ENCODE measurements at places on chromosomes 2 and 18. TPM values are rescaled to one million over a fixed set of nuclear protein-coding genes. Genes with fewer than 3 reads are reported as not detected.

GRCh38 chr18:78902795-78903435, 76.7 kb upstream of the SALL3 start:
- no peaks in the 10 kb centered on the region for H3K36me3 ChIP-seq
- no peak for DNase-seq
- H3K4me3 ChIP-seq: no peak overlapping the region
- H3K4me1 ChIP-seq: no peaks in the 10 kb centered on the region
- no peaks in the 10 kb centered on the region for H3K27me3 ChIP-seq

The LCLAT1 gene
- 11.2 TPM for polyA plus RNA-seq

DNA sequence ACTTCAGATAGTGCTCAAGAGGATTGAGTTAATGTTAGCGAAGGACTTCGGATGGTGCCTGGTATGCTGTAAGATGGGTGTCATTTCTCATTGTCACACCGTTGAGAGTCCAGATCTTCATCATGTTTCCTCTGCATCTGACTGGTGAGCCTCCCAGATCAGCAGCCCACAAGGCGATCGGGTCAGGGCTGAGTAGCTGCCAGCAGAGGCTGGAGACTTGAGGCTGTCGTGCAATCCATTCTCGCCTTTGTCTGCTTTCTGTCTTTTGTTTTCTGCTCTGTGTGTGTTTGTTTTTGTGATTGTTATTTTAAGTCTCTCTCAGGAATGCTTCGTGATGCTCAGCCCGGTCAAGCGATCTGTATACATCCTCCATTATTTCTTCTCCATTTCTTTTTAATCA, 95.8 kb downstream of the TGOLN2 start:
- H3K4me1 ChIP-seq: no peaks in the 10 kb centered on the region
- no peak overlapping the region for H3K4me3 ChIP-seq
- no peak overlapping the region for H3K27ac ChIP-seq

DNA sequence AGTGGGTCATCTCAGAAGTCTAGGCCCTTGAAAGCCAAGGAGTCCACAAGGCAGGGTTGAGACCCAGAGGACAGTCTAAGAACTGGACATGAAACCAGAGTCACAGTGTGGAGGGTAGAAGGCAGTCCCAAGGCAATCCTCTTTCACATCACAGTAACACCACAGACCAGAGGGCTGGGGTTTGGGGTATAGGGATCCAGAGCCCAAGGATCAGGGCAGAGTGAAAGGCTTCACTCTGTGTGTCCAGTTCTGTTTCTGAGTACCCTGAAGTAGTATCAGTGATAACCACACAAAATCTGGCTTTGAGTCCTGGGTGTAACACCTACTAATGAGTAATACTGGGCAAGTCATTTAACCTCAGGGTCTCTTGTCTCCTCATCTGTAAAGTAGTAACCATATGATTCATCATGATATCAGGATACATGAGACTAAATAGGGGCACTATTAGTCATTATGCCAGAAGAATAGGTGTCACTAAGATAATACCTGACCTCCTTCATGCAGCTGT, 91.0 kb downstream of the ICA1L start:
- H3K27me3 ChIP-seq: no peaks in the 10 kb centered on the region
- no peaks in the 10 kb centered on the region for H3K36me3 ChIP-seq
- no peak overlapping the region for H3K4me3 ChIP-seq
- no peaks in the 10 kb centered on the region for H3K4me1 ChIP-seq
- DNase-seq: no peak
- no peak overlapping the region for H3K27ac ChIP-seq

The C18orf32 gene
- 65.7 TPM for polyA plus RNA-seq

- DNase-seq: peak; percentile 20
- H3K4me3 ChIP-seq: peak overlapping the region; percentile 99
- no peaks in the 10 kb centered on the region for H3K27me3 ChIP-seq
- H3K36me3 ChIP-seq: no peaks in the 10 kb centered on the region
- H3K27ac ChIP-seq: peak overlapping the region; percentile 84
These were observed 1.0 kb upstream of the CUL3 start for GRCh38 chr2:224586127-224586695.

DNA sequence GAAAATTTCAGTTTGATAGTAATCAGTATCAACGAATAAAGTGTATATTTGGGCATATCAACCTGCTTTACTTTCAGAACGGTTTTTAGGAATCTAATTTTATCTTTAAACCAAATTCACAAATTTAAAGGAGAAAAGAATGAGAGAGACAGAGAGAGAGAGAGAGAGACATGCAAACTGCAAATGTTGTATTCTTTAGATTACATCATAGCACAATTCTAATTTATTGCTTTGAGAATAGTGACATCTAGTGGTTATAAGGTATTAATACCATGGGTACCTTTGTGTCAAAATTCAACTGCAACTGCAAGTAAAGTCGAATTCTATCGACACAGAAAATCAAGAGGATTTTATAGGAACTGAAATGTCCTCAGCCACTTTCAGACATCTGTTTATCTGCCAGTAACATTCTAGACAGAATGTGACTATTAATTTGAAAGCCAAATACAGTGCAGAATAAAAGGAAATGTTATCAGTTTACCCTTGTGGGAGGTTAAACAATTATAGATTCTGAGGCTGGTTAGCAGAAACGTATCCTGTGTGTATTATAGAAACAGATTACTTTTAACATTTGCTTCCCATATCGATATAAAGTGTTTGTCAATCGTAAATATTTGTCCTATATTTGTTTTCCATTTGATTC, 529.8 kb upstream of the VRK2 start:
- no peaks in the 10 kb centered on the region for H3K27me3 ChIP-seq
- peak; percentile 36 for DNase-seq
- H3K36me3 ChIP-seq: no peaks in the 10 kb centered on the region
- no peak overlapping the region for H3K27ac ChIP-seq
- no peak overlapping the region for H3K4me3 ChIP-seq
- no peaks in the 10 kb centered on the region for H3K4me1 ChIP-seq

DNA sequence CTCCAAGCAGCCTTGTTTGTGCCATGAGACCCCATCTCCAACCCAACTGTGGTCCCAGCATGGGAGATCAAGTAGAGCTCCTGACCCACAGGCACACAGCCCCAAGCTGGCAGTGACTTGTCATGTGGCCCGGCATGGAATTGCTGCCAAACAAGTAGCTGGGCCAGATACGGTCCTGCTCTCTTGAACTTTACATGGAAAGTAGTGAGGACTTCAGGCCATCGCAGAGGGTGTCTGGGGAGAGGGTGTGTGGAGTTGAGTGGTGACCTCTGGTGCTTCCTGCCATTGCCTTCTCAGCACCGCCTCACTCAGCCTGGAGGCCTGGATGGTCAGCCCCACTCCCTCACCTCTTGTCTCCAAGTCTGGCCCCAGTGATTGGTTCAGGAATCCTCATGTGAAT, 10.9 kb upstream of the SLC4A3 start:
- H3K4me1 ChIP-seq: no peaks in the 10 kb centered on the region
- no peak overlapping the region for H3K4me3 ChIP-seq
- no peak for DNase-seq
- no peaks in the 10 kb centered on the region for H3K27me3 ChIP-seq

The SLC4A3 gene
- polyA plus RNA-seq: not detected

- H3K27me3 ChIP-seq: no peaks in the 10 kb centered on the region
- H3K27ac ChIP-seq: no peak overlapping the region
- H3K4me3 ChIP-seq: no peak overlapping the region
- DNase-seq: no peak
These were observed 305.4 kb downstream of the LPIN1 start for GRCh38 chr2:12051831-12052230.

DNA sequence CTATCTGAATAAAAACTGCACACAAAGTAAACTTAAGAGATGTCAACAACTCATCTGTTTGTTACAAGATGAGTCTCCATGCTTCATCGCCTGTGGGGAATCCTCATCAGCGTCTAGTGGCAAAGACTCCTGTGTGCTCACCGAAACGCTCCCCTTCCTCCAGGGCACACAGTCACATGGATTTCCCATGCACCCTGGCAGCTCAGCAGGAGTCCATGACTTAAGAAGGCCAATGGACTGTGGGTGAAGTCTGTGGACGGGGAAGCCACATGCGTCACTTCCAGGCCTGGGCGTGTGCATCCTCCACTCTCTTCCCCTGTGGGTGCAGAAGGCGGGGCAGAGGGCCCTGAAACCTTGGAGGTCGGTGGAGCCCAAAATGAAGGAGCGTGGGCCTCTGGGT, 41.1 kb downstream of the ID2 start:
- H3K4me1 ChIP-seq: no peaks in the 10 kb centered on the region
- H3K4me3 ChIP-seq: no peak overlapping the region

GRCh38 chr2:495745-496275, 181.4 kb downstream of the TMEM18 start:
- H3K4me3 ChIP-seq: no peak overlapping the region
- no peak for DNase-seq
- H3K4me1 ChIP-seq: no peaks in the 10 kb centered on the region

The CWC22 gene
- polyA plus RNA-seq: 9.2 TPM

- H3K36me3 ChIP-seq: no peaks in the 10 kb centered on the region
- no peaks in the 10 kb centered on the region for H3K4me1 ChIP-seq
- H3K4me3 ChIP-seq: no peak overlapping the region
- no peak overlapping the region for H3K27ac ChIP-seq
- DNase-seq: no peak
These were observed 193.0 kb downstream of the RAB3GAP1 start for GRCh38 chr2:135245071-135245470.

The PUS10 gene
- 4.6 TPM for polyA plus RNA-seq

GRCh38 chr18:58947136-58947732, 82.6 kb downstream of the ZNF532 start:
- H3K27ac ChIP-seq: peak overlapping the region; percentile 45
- H3K4me3 ChIP-seq: no peak overlapping the region
- no peaks in the 10 kb centered on the region for H3K36me3 ChIP-seq
- H3K4me1 ChIP-seq: no peaks in the 10 kb centered on the region

The GPR55 gene
- 0.69 TPM for polyA plus RNA-seq
